Frontal cortex (tissue), 4 donors: ENCODE measurements at places on chromosomes 3 and 15.

GRCh38 chr3:103077910-103078309, 643.1 kb downstream of the ZPLD1 start:
- no peak for DNase-seq

DNA sequence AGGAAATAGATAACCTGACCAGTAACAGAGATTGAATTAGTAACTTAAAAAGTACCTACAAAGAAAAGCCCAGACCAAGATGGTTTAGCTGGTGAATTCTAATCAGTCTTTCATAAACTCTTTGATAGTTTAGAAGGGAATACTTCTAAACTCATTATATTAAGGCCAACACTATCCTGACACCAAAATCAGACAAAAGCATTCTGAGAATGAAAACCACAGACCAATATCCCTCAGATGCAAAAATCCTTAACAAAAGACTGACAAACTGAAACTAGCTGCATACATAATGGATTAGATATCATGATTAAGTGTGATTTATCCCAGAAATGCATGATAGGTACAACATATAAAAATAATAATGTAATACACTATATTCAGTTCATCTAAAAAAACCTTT, 115.6 kb downstream of the RFX7 start:
- no peak for DNase-seq

DNA sequence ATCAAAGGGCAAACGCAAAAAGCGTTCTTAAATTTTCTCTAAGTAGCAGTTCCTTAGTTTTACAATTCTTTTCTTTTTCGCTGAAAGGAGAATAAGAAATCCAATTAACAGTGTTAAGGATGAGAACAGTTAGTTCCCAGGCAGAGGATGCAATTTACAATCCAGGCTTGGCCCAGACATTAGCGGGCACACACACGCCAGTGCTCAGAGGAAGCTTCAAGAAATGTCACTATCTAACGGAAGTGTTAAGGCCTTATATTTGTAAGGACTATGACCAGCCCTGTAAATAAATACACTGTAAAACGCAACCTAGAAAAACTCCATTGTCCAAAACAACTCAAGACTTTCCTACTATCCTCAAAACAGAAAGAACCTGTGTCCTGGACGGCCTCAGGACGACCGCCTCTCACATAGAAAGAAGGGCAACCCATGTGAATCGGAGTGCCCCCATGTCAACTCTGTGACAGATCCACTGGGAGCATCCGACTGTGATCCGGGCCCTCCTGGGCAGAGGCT, 1.3 kb downstream of the ACAP2 start:
- DNase-seq: no peak

DNA sequence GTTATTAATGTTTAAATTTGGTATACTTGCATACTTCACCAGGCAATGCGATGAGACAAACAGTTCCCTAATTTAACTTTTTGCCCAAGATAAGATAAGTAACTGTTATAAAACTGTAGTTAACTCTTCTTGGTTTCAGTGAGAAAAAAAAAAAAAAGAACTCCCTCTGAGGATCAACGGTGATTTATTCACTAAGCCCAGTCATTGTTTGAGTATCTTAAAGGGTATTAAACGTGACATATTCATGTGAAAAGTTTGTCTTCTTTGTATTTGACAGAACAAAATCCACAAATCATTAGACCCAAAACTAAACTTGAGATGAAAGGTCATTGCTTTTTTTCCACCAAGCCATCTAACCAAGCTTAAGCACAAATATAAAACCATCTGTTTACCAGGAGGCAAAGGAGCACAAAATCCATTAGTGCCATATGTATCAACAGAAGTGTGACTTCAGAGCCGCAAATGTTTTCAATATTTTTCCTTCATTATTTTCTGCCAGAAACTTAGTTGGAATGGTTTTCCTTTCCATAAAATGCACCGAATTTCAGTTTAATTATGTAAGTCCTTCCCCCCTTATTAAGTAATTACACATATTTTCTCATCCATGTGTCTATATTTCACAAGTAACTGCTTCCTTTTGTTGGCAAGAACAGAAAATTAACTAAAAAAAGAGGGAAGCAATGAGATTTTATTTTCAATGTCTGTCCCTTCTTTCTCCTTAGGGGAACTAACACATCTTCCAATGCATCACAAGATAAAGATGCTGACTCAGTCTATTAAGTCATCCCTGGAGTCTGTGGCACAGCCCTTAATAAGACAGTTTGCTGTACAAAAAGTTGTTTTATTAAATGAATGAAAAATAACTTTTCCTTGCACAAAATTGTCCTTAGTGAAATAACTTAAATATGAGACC, 92.2 kb upstream of the RAP2B start:
- DNase-seq: no peak

DNA sequence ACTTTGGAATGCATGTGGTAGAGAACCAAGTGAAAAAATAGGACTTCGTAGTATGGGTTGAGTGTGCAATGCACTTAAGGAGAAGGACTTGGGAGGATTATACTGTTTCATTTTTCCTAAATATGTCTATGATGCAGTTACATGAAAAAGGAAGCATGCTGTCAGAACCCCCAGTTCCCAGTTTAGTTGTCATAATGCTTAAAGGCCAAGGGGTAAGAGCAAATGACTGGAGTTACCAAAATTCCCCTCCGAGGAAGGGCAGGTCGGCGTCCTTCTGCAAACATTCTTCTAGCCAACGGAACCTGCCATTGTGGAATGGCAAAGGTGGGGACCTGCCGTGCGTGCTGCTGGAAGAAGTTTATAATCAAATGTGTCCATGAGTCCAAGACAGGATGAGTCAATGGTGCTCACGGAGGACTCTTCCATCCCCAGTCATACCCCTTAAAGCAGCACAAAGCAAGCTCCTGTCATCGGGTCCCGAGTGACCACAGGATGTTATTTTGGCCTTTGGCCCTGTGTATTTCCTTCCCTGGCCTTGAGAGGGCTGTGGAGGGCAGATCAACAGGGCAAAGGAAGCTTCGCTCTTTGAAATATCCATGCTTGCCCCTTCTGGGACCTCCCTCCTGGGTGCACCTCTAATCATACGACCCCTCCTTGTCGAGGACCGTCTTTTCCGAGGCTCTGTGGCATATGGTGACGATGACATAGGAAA, 93.2 kb downstream of the SLCO3A1 start:
- DNase-seq: no peak

GRCh38 chr15:55902981-55903380, 90.4 kb downstream of the NEDD4 start:
- no peak for DNase-seq

DNA sequence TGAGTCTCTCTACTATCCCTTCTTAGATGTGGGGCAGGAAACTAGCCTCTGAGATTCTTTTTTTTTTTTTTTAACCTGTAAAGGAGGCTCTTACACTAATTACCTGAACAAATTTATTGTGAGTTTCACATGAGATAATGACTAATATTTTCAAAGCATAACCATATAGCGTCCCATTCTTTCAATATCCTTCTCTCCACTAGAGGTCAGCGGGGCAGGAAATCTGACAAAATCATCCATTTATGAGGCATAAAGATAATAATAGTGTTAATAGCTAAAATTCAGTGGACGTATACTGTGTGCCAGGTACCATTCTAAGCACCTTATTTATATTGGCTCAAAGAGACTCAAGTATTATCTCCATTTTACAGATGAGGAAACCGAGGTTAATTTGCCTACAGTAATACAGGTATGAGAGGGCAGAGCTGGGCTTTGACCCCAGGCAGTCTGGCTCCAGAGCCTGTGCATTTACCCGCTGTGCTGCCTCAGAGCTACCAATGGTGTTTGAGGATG, 16.3 kb upstream of the SMAD6 start:
- no peak for DNase-seq

GRCh38 chr3:152586974-152587373, 248.0 kb upstream of the P2RY1 start:
- no peak for DNase-seq

- no peak for DNase-seq
Observed at GRCh38 chr3:123054109-123054778, 12.6 kb upstream of the PDIA5 start.

DNA sequence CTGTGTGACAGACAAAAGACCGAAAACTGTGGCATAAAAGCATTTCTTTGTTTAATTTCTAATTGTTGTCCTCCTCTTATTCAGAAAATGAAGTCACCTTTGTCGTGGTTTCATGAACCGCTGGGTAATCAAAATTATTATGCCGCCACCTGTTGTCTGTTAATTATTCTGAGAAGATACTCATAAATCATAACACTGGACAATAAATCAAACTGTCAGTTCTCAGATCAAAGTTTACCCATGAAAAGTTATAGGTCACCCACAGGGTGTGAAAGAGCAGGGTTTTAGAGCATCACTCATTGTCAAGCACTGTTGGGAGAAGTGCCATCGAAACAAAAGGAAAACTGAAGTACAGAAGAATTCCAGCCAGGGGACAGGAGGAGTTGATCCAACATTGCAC, 474.3 kb downstream of the NR2F2 start:
- no peak for DNase-seq

DNA sequence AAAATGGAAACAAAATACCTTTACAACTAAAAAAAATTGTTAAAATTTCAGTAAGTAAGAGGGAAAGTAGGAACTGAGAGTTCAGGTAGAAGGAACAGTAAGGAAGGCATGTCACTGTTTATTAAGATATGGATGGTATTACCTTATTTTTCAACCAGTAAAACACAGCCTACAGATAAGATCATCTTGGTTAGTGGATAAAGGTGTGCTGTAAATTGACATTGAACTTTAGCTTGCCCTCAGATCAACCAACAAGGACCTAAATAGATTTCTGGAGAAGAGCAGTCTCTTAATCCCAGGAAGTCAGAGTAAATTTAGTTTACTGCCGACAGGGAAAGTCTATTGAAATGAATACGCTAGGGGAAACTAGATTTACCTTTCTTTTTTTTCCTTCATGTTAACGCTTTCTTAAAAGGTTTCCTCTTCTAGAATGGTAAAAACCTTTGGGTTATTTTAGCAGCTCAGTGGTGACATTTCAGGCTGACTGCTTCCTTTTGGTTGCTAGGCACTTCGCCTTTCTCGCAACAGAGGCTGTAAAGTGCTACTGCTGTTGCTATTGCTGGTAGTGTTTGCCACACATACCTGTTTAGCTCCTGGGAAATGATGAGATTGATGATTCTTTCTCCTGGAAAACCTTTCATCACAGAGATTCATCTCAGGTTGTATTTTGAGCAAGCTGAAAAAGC, 12.9 kb downstream of the DZIP3 start:
- no peak for DNase-seq

- DNase-seq: no peak
Observed at GRCh38 chr3:30667280-30667651, 60.9 kb downstream of the TGFBR2 start.

- DNase-seq: no peak
Observed at GRCh38 chr3:189954733-189955665, 165.7 kb downstream of the P3H2 start.

DNA sequence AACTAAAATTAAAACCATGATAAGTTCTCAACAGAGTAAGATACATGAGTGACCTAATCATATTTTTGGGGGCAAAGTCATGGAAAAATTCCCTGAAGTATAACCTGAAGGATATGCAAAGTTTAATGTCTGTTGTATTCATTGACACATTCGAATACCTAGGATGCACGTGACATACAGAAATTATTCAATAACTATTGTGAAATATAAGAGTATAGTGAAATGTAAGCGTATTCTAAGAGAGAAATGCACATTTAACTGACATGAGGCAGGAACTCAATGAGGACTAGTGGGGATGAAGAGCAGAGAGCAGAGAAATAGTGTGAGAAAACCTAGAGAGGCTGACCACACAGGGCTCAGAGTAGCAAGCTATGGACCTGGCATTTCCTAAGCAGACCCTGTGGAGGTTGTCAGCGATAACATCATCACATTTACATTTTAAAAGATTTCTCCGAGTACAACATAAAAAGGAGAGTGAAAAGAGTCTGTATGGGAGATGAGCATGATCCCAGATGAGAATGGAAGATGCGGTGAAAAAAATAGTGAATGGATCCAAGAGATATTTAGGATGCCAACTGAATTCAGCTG, 588.8 kb downstream of the MAGI1 start:
- no peak for DNase-seq

DNA sequence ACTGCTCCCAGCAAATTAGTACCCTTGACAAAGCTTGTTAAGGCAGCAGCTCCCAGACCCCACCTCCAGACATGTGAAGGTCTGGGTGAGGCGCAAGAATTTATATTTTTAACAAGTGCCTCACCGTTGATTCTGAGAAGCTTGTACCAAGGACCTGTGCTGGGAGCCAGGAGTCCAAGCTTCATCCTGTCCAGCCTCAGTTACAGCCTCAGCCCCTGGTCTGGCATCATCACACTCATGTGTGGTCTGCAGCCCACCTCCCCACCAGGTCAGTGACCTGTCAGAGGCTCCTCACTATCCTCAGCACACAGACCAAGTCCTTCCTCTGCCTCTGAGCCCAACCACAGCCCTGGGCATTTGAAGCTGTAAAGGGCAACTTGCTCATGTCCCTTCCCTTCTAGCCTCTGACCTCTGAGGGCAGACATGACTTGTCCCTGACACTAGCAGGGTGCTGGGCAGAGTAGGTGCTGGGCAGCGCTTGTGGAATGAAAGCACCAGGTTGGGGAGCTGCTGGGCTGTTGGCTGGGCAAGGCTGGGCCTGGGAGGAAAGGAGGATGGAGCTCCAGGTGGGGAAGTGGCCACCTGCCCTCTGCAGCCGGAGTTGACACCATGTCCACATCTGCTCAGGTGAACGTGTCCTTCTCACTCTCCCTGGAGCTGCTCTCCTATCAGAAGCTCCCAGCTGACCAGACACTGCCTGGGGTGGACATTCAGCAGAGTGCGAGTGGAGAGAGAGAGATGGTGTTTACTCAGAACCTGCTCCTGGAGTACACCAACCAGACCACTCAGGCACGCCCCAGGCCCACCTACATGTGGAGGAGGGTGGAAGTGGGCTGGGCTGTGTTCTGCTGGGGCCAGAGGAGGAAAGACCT, 16.9 kb downstream of the ACAA1 start:
- no peak for DNase-seq

DNA sequence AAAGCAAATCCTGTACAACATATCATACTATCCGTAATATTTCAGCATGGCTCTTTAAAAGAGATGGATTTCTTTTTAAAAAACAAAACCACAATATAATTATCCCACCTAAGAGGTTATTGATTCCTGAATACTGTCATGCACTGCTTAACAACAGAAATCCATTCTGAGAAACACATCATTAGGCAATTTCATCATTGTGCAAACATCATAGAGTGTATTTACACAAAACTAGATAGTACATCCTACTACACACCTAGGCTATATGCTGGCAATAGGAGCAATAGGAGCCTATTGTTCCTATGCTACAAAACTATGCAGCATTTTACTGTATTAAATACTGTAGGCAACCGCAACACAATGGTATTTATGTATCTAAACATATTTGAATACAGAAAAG, 242.0 kb downstream of the NEK10 start:
- DNase-seq: no peak

GRCh38 chr15:68495981-68496705, 64.2 kb upstream of the ITGA11 start:
- no peak for DNase-seq

- no peak for DNase-seq
Observed at GRCh38 chr15:69357773-69358771, 56.1 kb upstream of the KIF23 start.

- no peak for DNase-seq
Observed at GRCh38 chr15:58292751-58293175, 139.0 kb upstream of the LIPC start.
